ENCODE measurements at places on chromosomes 11 and 22. TPM values are rescaled to one million over a fixed set of nuclear protein-coding genes. Genes with fewer than 3 reads are reported as not detected.
A peak's percentile ranks its signal among the peaks of the same experiment; 100 is the strongest.

GRCh38 chr11:61532134-61533038 is 23.8 kb downstream of the LRRC10B start:
- peak; percentile 34 for DNase-seq

The MRGPRX3 gene
- total RNA-seq = not detected

GRCh38 chr11:78465169-78465942 is 47.7 kb upstream of the GAB2 start:
- no peak for DNase-seq

DNA sequence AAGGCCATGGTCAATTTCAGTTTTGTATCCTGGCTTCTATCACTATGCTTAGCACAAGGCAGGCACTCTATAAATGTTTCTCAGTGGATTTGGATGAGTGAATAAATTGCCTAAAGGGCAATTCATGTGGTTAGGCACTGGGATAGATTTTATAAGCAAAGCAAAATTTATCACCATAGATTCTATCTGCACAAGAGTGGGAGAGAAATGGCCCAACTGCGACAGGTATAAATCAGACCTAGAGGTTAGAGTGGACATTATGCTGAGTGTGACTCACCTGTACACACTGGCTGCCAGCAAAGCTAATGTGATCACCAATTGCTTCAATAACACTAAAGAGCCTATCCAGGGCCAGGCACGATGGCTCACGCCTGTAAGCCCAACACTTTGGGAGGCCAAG is 514.0 kb downstream of the BUD13 start:
- DNase-seq = no peak

DNA sequence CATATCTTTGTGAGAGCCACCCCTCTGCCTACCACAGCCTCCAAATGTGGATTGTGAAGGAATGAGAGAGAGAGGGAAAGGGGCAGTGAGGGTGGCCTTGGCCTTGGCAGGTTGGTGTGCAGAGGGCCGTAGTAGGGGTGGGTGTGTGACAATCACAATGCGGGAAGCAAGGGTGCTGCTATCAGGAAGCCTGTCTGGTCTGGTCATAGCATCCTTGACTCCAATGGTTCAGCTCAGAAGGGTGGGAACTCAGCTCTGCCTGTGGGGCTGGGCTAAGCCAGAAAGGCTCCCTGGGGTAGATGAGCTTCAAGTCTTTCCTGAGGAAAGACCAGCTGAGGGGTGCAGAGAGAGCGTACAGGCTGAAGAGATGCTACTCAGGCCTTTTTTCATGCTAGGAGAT is 72.7 kb downstream of the RRM1 start:
- DNase-seq = no peak

DNA sequence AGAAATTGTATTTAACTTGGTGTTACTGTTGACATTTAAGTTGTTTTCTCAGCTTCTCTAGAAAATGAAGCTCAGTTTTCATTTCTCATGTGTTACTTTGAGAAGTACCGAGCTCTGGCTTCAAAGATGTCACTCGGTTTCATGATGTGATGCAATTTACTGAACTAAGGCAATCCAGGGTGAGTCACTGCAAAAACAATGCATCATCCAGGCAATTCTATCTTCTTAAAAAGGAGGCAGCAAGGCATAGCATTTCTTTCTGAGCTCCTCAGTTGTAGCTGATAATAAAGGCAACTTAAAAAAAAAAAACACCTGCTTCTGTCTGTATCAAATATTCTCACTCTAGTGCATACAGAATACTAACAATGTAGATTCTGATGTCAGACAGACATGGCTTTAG is 91.1 kb upstream of the KCNA4 start:
- DNase-seq = no peak
